ENCODE measurements at places on chromosomes 7 and 10. TPM values are rescaled to one million over a fixed set of nuclear protein-coding genes. Genes with fewer than 3 reads are reported as not detected.

Gene GJD4
- not detected for total RNA-seq

Gene GNAI1
- 1.6 TPM for total RNA-seq

Gene HOXA6
- total RNA-seq: not detected

Gene NPY
- total RNA-seq: not detected

Gene ZNF736
- total RNA-seq: 24.6 TPM

Gene IGF2BP3
- 0.70 TPM for total RNA-seq

Gene CHCHD3
- 85.2 TPM for total RNA-seq

Gene HMX3
- 0.19 TPM for total RNA-seq

Gene AEBP1
- 32.6 TPM for total RNA-seq

Gene EPHB6
- total RNA-seq: 10.0 TPM

Gene ITIH5
- total RNA-seq: not detected

Gene CYP3A7
- not detected for total RNA-seq
